ENCODE measurements at places on chromosomes 2 and 18.
A peak's percentile ranks its signal among the peaks of the same experiment; 100 is the strongest.

DNA sequence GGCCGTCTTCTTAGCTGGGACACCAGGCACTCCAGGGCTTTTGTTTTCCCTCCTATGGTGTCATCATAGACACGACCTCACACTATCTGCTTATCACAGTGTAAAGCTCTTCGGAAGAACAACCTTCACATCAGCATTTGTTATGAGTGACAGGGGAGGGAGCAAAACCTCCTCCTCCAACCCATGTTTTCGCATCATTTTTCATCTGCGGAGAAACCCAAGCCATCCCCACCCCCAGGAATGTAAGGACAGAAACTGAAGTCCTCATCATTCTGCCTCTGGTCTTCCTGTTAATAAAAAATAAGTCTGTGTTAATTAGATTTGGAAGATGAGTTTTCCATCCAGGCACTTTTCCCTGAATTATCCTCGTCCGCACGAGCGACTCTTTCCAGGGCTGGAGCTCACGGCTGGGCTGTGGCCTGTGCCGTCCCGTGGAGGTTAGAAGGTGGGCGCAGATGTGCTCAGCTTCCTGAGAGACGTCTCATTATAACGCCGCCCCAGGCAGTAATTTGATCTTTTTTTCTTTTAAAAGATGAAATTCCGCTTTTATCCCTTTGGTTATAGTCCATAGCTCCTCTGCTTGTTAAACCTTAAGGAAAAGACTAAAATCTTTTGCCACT lies 101.6 kb upstream of the TMEM18 start:
- no peak for DNase-seq

DNA sequence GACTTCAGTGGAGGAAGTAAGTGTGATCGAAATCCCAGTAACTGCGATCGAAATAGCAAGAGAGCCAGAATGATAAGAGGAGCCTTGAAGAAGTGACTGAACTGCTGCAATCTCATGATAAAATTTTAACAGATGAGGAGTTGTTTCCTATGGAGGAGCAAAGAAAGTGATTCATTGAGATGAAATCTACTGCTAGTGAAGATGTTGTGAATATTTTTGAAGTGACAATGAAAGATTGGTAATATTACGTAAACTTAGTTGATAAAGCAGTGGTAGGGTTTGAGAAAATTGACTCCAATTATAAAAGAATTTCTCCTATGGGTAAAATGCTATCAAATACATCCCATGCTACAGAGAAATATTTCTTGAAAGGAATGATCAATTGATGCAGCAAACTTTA lies 780.6 kb downstream of the MBD2 start:
- DNase-seq: no peak

GRCh38 chr2:24457696-24458386 lies 33.2 kb upstream of the NCOA1 start:
- no peak for DNase-seq

- DNase-seq: no peak
Measured at GRCh38 chr2:69704446-69704845, 37.5 kb upstream of the ANXA4 start.

DNA sequence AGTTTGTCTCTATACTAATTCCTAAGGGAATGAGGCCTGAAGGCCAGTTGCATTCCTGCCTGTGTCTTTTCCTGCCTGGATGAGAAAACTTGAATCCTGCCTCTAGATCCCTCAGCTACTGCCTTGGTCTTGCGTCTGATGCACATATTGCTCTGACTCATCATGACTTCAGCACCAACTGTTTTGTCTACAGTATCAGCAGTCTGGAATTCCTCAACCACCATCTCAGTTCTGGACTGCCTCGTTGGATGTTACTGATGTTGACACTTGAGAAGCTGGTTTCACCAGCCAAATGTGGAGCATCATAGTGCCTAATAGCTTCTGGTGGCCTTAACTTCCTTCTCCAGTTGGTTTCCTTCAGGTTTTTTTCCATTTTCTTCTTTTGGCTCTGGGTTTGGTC lies 211.0 kb downstream of the CTNNA2 start:
- DNase-seq: no peak

- DNase-seq: no peak
Measured at GRCh38 chr2:42296226-42296625, 64.8 kb downstream of the COX7A2L start.

DNA sequence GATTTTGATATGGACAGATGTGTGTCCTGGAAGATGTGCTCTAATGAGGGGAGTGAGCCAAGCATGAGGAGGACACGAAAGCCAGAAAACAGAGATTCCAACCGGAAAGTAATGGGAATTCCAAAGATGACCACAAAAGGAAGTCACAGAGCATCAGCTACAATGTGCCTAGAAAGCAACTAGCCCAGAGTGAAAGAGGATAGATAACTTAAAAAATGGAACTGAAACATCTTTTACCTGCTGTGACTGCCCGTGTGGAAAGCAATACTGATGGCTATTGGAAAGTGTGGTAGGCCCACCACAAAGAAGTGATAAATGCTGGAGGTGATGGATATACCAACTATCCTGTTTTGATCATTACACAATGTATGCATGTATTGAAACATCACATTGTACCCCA lies 21.6 kb downstream of the DNMT3A start:
- no peak for DNase-seq

DNA sequence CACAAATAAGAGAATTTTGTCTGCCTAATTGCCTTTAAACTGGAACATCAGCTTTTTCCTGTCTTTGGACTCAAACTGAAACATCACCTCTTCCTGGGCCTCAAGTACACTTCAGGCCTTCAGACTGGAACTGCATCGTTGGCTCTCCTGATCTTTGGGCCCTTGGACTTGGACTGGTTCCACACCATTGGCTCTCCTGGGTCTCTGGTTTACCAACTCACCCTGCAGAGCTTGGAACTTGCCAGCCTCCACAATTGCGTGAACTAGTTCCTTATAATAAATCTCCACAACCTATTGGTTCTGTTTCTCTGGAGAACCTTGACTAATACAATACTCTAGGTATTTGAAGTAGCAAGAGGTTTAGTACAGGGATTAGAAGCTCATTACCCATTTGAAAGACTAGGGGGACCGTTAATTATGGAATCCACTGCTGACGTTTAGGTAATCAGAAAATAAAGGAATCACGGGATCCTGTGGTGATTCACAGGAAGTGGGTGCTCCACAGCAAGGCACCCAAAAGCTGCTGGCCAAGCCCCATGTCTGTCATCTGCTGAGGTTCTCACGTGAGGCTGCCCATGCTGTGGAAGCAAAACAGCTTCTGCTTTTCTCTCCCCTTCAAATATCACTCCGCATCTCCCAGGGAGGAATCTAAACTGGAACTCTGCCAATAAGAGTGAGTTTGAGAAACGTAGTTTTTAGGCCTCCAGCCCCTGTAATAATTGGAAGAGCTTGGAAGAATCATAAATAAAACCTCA lies 20.0 kb upstream of the SGPP2 start:
- DNase-seq: no peak

GRCh38 chr2:234033174-234033573 lies 17.3 kb upstream of the SPP2 start:
- no peak for DNase-seq

DNA sequence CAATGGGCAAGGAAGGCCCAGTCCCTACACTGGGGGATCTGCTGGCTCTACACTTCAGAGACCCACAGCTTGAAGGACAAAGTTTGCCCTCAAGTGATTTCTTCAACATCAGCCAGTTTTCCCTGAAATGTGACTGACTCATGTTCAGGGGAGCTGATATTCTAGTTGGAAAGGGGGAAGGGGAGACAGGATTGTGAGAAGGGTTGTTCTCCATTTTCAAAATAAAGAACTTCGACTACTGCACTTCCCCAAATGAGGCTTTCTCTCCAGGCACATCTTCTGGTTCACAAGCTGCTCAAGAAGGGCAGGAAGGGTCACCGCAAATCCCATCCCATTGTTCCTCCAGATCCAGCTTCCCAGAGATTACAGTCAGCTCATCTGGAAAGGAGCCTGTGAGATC lies 117.6 kb downstream of the BCL2L11 start:
- DNase-seq: no peak

GRCh38 chr2:239322416-239323086 lies 78.3 kb downstream of the HDAC4 start:
- no peak for DNase-seq

- DNase-seq: peak; percentile 50
Measured at GRCh38 chr2:54579682-54580620, 123.8 kb downstream of the SPTBN1 start.

GRCh38 chr18:9756271-9756932 lies 48.3 kb downstream of the RAB31 start:
- no peak for DNase-seq

DNA sequence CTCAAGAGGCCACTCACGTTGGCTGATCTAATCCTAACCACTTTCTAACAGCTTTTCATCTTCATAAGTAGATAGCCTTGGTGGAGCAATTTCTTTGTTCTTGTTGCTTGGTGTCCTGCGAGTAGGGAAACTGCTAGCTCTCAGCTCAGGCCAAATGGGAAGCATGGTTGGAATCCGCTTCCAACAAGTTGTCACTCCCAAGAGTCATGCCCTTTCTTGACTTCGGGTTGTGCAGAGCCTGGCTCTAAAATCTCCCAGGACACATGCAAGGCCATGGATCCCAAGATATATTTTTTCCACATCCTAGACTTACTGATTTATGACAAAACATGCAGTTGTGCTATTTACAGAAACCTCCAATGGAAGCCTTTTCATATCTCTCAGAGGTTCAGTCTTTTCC lies 7.3 kb upstream of the MATN3 start:
- DNase-seq: no peak

Measured in effector CD8-positive, alpha-beta T cell (primary cell).